ENCODE measurements at places on chromosomes 3 and 15.
A peak's percentile ranks its signal among the peaks of the same experiment; 100 is the strongest.

DNA sequence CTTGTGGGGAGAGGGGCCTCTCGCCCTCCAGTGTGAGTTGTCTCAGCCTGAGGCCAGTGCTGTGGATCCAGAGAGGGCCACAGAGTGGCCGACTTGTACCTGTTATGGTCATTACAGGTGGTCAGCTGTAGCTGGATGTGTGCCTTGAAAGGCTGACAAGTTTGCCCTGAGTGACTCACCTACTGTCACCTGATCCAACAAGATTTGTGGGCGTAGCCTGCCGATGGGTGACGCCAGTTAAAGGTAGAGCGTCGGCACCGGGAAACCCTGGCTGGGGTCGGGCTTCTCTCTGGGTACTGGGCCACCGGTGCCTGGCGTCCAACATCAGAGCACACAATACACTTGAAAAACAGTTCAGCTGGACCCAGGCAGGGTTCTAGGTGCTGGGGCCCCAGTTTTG, 2.8 kb upstream of the ISG20 start:
- no peak for DNase-seq

GRCh38 chr3:55937301-55937700, 450.2 kb upstream of the WNT5A start:
- DNase-seq, result no peak

GRCh38 chr15:77568973-77569728, 63.6 kb downstream of the LINGO1 start:
- DNase-seq, result no peak

DNA sequence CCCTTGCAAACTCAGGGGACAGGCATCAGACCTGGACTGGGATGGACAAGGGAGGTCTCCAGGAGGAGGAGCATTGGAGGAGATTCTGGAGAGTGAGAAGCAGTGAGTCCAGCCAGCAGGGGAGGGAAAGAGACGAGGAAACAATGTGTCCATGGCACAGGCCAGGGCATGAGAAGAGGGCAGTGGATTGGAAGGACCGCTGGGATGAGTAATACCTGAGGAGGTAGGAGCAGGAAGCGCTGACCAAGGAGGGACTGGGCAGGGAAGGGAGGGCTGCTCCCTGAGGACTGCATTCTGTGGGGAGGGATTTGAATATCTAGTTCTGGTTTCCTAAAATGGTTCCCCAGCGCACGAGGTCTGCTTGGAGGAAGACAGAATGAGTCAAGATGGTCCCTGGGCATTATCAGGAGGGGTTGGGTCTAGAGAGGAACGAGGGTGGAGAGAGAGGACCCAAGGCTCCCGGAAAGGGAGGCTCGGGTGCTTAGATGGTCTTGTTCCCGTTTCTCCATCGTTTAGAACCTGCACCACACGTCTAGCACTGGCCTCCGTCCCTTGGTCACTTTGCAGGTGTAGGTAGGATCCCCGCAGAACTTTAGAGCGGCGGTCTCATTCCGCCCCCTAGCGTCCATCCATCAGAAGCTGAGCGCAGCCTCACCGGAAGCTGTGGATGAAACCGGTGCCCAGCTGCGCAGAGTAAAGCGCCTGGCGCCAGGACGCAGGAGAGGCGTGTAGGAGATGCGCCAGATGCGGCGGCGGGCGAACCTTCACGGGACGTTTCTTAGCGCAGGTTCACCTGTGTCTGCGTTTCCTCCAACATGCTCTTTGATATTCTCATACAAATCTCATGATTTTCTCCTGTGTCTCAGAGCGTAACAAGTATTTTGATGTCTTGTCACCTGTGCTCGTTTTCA, 190.7 kb upstream of the NDN start:
- no peak for DNase-seq

- peak; percentile 39 for DNase-seq
These were observed 32.6 kb downstream of the HACD2 start for GRCh38 chr3:123552095-123552714.

DNA sequence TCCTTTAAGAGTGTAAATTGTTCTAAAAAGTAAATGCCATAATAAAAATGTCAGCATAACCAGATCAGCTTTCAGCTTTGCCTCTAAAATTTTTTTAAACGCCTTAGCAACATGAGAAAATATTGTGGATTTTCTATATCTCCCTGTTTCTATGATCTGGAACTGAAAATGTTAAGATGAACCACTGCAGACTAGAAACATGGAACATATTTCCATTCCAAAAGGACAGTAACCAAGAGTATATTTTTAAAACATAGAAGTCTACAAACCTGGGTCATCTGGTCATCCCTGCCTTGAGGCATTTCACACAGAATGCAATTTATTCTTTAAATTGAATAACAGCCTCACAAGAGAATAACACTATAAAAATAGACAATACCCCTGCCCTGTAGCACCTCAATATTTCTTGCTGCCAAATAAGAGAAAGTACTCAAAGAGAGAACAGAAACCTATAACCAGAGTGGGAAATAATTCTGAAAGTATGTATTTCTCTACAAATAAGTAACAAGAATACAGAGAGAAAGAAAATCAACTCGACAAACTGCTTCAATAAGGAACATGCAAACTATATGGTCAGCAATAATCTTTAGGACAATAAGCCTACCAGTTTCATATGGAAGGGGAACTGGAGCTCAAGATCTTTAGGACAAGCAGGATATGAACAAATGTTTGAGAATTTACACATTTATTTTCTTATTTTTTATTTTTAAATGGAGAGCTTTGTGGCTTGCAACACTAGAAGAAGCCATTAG, 949.0 kb downstream of the EPHA3 start:
- DNase-seq, result no peak

DNA sequence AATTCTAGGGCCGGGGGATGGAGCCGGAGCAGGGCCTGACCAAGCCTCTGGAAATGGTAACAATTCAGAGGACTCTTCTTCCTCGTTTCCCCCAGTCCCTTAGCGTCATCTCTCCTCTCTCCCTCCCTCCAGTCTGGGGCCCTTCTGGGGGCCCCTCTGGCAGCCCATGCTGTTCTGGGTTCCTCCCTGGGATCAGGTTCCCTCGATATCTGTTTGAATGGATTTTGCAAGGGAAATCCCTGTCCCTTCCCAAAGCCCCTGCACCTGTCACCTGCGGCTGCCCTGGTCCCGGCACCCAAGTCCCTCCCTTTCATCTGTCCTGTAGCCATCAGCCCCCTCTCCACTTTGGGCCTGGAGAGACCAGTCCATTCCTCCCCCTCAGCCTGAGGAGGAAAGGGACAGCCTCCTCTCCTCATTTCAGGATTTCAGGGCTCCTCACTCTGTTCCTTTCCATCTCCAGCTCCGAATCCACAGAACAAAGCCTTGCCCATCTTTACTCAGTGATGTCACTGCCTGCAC, 1.7 kb upstream of the PLCB2 start:
- no peak for DNase-seq

- DNase-seq, result no peak
These were observed 56.3 kb downstream of the TP63 start for GRCh38 chr3:189687475-189687874.

DNA sequence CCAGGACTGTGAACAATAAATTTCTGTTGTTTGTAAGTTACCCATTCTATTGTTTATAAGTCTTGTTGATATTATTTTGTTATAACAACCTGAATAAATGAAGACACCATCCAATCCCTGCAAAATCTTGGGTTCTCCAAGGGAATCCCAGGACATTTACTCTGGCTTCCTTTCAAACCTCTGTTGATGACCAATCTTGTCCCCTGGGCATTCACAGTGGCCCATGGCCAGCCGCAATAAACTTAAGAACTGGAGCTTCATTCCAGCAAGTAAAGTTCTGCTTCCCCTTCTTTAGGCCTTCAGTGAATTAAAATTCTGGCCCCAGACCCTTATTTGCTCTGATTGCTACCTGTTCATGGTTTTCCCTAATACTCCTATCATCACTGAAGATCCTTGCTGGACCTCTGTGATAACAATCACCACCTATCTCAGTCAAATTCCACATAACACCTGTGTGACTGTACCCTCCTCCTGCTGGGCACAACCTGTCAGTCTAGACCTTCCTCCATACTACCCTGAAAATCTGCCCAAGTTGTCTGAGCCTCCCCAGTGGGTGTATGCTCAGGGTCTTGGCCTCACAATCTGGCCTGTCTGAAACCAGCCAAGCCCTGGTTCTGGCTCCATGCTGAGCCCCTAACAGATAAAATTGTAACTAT, 153.1 kb downstream of the SEMA6D start:
- DNase-seq, result no peak

DNA sequence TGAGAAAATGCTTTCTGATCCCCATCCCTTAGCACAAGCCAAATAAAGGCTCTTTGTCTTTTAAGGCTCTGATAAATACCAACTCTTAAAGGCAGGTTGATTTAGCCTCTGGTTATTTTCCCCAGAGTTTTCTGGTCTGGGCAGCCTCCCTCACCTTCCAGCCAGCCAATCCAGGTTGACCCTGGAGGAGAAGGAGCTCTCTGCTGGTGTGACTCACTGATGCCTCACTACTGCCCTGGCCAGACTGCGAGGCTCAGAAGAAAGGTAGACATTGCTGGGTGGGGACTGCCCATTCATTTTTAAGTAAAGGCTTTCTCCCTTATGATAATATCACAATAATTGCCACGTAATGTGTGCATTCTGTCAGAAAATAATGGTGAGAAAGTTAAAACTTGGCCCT, 37.1 kb downstream of the SLCO3A1 start:
- DNase-seq, result no peak

GRCh38 chr15:72249142-72249810, 18.3 kb upstream of the PKM start:
- DNase-seq, result no peak

- DNase-seq, result no peak
These were observed 214.8 kb upstream of the ST8SIA2 start for GRCh38 chr15:92178911-92179310.

GRCh38 chr3:39587113-39587512, 119.6 kb downstream of the MOBP start:
- DNase-seq, result no peak

DNA sequence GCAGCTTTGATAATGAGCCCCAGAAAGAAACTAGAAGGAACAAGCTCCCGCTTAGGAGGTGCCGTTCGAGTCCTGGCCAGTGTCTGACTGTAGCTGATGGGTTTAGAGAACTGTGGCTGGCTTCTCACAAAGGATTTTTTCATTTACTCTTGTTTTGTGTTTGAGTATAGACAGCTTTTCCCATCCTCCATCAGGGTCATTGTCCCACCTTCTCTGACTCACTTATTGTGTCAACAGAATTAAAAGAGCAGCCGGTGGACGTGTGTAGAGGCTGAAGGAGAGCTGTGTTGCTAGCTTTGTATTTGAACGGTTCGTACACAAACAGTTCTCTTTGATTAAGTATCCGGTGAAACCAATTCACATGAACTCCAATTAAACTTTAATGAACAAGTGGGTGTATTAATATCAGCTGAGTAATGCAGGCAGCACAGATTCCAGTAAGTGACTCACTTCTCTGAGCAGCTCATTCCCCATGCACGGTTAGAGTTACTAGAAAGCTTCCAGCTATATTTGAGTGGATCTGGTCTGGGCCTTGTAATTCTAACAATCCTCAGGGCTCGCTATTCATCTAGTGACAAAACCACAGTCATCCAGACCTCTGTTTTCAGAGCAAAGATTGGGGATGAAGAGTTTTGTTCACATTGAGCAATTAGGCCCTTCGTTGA, 141.0 kb downstream of the LPP start:
- DNase-seq, result no peak

- DNase-seq, result peak; percentile 76
These were observed 39.7 kb upstream of the SPSB4 start for GRCh38 chr3:141011232-141011996.

- no peak for DNase-seq
These were observed 422.5 kb upstream of the SEMA6D start for GRCh38 chr15:47294765-47295259.

- no peak for DNase-seq
These were observed 170.0 kb downstream of the SEMA6D start for GRCh38 chr15:47887241-47887800.

GRCh38 chr3:101202640-101203039, 117.7 kb downstream of the IMPG2 start:
- peak; percentile 2 for DNase-seq
